ENCODE measurements at places on chromosomes 13 and 19.

- no peak for DNase-seq
These were observed 18.2 kb downstream of the CCNA1 start for GRCh38 chr13:36450534-36450933.

GRCh38 chr13:29902632-29903305 lies 52.4 kb upstream of the UBL3 start:
- no peak for DNase-seq

- no peak for DNase-seq
These were observed 12.2 kb downstream of the ZSCAN22 start for GRCh38 chr19:58338825-58339558.

- DNase-seq: no peak
These were observed 457.1 kb downstream of the KLF12 start for GRCh38 chr13:73677048-73677601.

DNA sequence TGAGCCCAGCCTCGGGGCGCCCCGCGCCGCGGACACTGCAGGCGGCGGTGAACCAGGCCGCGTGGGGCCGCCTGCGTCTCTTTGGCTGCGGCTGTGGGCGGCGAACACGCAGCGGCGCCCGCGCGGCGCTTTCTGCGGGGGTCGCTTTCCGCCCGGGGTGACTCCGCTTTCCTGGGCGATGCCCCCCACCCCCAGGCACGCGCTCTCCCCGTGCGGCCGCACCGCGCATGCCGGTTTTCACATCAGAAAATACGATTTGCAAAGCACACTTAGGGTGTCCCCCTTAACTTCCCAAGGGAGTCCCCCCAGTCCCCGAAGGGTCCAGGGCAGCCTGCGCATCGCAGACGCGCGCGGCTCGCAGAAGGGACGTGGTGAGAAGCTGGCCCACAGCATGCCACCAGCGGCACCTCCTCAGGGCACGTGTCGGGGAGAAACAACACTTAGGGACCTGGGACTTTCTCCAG lies 5.3 kb downstream of the F7 start:
- DNase-seq: no peak

All from activated T-cell treated with anti-CD3 and anti-CD28 coated beads for 48 hours (primary cell).